ENCODE measurements at places on chromosomes 7 and 10. TPM values are rescaled to one million over a fixed set of nuclear protein-coding genes. Genes with fewer than 3 reads are reported as not detected.

SP8 gene
- total RNA-seq = not detected

TRIM74 gene
- total RNA-seq = not detected

CPA2 gene
- total RNA-seq = under 0.01 TPM

SPRN gene
- total RNA-seq = under 0.01 TPM

AOAH gene
- not detected for total RNA-seq

GDF2 gene
- total RNA-seq = not detected

GPR85 gene
- total RNA-seq = 9.2 TPM

MMRN2 gene
- 2.1 TPM for total RNA-seq

AFAP1L2 gene
- 0.77 TPM for total RNA-seq

GPR158 gene
- total RNA-seq = 0.33 TPM

GHRHR gene
- total RNA-seq = not detected

TMEM213 gene
- not detected for total RNA-seq

AUTS2 gene
- 7.7 TPM for total RNA-seq

NFKB2 gene
- 23.3 TPM for total RNA-seq

ASB13 gene
- 15.4 TPM for total RNA-seq

TMEM270 gene
- total RNA-seq = not detected

HMX2 gene
- not detected for total RNA-seq

OR2A1 gene
- under 0.01 TPM for total RNA-seq

C10orf67 gene
- total RNA-seq = under 0.01 TPM

AOC1 gene
- total RNA-seq = not detected

OIT3 gene
- under 0.01 TPM for total RNA-seq

SEMA3D gene
- 12.1 TPM for total RNA-seq

CALHM3 gene
- total RNA-seq = not detected

PLEKHS1 gene
- total RNA-seq = not detected

PITRM1 gene
- total RNA-seq = 73.7 TPM

PLXDC2 gene
- 12.3 TPM for total RNA-seq

NPM3 gene
- total RNA-seq = 95.3 TPM

NEUROG3 gene
- total RNA-seq = not detected

All from fibroblast of lung (primary cell).